ENCODE measurements at places on chromosomes 7 and 10.

DNA sequence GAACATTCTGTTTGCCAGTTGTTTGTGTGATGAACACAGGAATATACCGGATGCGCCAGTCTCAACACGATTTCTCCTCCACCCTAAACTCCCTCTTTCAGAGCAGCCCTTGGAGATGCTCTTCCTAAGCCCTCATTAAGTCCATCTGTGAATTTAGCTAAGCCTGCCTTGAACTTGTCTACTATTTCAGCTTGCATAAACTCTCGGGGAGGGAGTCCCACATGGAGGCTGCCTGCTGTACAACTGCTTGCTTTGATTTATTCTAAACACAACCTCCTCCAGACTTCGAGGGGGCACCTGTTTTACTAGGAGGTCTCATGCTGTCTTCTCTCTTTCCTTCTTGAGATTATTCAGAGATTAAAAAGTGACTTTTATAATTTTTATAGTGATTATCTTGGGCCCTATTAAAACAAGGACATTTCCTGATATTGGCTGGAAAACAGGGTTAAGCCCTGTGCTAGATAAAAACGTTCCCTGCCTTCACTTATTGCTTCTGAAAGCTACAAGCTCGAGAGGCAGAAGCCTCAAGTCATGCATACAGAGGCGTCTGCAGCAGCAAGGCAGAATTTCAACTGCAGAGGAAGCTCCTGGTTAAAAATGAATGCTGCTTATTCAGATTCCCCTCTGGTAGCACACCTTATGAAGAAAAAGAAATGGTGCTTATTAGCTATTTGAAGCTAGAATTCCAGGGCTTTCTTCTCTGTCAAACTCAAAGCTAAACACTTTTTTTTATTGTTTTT is 174.3 kb downstream of the FANK1 start:
- DNase-seq, result no peak

DNA sequence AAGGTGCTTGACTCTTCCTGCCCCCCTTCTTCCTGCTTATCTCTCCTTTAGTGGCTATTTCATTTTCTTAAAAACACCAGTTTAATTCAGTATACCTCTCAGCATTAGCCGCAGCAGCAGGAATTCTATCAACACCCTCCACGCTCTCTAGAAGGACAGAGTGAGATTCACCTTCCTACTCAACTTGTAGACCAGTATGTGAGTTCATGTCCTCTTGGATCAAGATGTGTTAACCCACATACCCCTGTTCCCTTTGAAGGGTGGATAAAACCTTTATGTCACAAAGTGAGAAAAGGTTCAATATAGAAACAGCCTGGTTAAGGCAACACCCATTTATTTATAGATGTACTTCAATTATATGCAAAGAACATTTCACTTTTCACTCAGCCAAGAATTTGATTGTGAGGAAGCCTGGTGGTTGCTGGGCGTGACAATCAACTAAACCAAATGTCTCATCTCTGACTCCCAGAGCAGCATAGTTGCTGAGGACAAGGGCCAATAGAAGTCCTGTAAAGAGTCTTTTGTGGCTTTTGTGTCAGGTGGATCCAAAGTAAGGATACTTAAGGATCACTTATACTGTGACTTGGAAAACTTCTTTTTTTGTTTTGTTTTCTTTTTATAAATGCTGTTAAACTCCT is 617.1 kb downstream of the SORCS3 start:
- no peak for DNase-seq

GRCh38 chr10:7679256-7679655 is 12.5 kb upstream of the ITIH5 start:
- no peak for DNase-seq

DNA sequence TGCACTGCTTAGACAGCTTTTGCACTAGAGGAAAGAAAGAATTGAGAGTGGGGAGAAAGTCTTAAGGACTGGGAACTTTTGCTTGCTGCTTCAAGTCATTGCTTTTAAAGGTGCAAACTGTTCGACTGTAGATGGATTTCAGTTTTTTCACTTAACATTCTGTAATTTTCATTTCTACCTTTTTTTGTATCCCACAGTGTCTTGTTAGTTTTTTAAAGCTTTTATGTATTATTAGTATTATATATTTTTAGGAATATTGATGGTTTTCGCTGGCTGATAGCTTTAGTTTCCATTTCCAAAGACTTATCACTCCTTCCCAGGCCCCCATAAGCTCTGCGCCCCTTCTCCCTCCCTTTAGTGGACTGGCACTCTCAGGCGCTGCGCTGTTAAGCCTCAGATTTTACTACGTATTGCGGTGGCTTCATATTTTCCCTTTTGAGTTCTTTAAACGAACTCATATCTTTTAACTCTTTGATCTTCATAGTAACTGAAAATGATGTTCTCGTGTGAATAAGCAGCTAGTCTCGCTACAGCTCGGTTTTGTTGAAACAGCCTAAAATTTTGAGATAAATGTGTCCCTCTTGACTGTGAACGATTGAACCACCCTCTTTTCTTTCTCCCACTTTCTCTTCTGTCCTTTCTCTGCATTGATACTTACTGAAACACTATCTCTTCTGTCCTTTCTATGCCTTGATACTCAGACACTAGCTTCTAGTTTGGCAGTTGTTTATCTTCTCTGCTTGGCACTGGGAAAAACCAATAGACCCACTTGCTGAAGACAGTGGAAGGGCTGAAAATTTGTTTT is 2.5 kb upstream of the ETV1 start:
- DNase-seq, result no peak

- no peak for DNase-seq
Observed at GRCh38 chr7:144854839-144855424, 19.1 kb upstream of the TPK1 start.

DNA sequence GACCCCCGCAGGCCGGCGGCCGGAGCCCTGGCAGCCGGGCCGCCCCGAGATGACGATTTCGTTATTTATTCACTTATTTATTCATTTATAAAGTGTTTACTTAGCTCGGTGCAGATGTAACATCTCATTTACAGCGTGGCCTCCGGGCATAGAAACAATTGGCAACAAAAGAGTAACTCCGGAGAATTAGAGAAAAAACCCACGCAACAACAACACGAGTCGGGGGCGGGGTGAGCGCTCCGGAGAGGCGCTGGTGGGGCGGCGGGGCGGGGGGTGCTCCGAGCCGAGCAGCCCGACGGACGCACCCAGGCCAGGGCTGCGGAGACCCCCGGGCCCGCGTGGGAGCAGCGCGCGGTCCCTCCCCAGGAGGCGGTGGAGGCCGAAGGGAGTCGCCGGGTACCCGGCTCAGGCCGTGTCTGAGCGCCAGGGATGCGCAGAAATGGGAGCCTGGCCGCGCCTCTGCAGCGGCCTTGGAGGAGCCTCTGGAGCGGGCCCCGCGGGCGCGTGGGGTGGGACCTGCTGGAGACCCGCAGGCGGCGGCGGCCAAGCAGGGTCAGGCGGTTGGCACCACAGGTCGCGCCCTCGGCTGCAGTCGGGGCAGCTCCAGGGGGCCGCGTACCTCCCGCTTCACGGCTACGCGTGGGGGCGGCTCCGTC is 14.3 kb downstream of the UNCX start:
- peak; percentile 56 for DNase-seq

GRCh38 chr7:70512761-70513160 is 619.2 kb upstream of the GALNT17 start:
- no peak for DNase-seq

DNA sequence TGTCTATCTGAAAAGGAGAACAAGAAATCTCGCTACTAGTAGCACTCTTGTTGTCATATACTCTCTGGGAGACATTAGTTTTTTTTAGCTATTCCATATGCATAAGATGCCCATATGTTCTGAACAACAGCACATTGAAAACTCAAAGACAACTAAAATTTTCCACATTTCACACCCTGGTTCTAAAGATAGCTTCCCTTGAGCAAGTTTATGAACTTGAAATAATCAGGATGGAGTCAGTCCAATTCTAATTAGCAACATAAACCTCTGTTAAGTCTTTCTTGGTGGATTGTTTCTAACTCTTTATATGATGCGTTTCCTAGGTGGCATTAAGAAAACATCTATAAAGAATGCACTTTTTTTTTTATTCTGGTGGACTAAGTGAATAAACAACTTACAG is 1095.3 kb downstream of the GRM8 start:
- DNase-seq, result no peak

- no peak for DNase-seq
Observed at GRCh38 chr10:15504101-15504840, 133.2 kb upstream of the FAM171A1 start.

- DNase-seq, result peak; percentile 83
Observed at GRCh38 chr10:116272440-116273283, at the start of gene GFRA1. Gene GFRA1 (minus strand): TSS chr10:116273206. CDS start chr10:116272029, 1,177 bp downstream.

DNA sequence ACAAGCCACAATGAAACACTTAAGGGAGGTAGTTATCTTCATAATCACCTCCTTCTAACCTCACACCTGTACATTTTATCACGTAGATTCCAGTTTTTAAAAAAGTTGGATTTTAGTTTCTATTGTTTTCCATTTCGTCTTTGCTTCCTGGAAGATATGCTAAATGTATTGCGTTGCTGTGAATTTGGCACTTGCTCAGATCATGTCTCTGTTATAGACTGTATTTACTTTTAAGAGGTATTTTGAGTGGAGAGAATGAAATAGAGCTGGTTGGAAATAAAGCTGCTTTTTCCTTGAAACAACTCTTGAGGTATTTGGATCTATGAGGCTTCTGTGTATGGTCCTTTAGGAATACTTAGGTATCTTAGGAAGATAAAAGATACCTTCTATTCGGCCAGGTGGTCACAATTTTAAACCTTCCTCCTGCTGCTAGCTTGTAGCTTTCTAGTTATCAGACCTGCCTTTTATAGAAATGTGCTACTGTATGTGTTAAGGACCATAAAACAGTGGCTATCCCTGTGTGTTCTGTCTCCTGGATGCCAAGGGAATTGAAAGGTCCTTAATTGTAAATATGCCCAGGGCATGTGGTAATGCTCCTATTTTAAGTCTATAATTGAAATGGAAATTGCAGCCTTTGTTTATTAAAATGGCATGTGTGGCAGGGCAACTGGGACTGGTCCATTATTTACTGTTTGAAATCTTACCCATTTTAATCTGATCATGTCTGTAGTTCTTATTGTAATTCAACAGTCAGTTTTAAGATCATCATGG is 147.7 kb downstream of the SND1 start:
- DNase-seq, result no peak

Data from retina (tissue), 1 donor.